CD4-positive, alpha-beta T cell treated with Interleukin-1 beta for 1 hour (primary cell): ENCODE measurements at places on chromosomes 13 and 19.

- DNase-seq = no peak
These were observed 232.0 kb upstream of the SPRY2 start for GRCh38 chr13:80572923-80573316.

DNA sequence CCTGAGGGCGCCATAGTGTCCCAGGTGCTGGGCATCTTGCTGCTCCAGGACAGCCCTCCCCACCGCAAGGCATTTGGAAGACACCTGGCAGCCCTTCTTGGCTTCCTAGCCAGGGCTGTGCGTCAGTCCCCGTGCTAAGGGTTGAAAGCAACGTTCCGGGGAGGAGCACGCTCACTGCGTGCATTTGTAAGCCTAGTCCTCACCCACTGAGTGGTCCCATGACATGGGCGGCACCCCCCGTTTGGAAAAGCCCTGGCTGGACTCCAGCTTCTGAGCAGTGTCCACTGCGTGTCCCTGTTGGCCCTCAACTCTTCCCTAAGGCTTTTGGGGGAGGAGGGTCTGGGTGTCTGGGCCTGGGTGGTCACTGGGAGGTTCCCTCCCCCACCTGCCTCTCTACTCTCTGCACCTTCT is 76.3 kb upstream of the GPR183 start:
- DNase-seq = no peak

DNA sequence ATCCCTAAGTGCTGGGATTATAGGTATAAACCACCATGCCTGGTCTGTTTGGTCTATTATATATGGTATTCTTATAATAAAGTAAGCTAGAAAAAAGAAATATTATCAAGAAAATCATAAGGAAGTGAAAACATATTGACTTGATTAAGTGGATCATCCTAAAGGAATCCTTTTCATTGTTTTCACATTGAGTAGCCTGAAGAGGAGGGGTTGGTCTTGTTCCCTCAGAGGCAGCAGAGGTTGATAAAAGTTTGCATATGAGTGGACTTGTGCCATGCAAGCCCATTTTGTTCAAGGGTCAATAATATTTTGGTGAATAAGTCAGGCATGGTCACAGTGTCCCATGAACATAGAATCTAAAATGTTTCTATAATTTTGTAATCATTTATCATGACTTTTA is 52.7 kb downstream of the ZNF627 start:
- no peak for DNase-seq

DNA sequence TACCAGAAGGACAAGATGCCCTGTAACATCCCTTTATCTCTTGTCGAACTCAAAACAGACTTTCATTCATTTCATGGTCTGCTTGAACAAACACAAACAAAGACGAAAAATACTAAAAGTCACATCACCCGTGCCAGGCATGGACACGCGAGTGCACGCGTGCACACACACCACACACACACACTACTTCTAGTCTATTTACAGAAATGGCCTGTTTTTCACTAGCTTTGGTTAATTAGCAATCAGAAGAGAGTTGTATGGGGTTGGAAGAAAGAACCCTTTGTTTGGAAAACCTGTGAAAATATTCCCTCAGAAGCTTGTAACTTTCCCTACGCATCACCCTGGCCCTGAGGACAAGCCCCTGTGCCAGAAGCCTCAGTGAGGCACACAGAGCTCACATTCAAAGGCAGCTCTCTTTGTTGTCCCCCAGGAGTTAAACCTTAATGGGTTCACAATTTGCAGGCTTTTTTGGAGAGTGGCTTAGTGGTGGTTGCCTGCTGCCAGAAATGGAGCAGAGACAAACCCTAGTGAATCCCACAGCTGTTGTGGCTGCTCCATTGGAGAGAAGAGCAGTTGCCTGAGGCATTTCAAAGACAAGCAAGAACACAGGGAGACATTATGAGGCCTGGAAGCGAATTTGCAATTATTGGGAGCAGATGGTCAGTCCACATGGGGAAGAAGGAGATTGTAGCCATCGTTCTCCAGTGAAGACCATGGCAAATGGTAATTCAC is 55.9 kb downstream of the STARD13 start:
- DNase-seq = no peak

DNA sequence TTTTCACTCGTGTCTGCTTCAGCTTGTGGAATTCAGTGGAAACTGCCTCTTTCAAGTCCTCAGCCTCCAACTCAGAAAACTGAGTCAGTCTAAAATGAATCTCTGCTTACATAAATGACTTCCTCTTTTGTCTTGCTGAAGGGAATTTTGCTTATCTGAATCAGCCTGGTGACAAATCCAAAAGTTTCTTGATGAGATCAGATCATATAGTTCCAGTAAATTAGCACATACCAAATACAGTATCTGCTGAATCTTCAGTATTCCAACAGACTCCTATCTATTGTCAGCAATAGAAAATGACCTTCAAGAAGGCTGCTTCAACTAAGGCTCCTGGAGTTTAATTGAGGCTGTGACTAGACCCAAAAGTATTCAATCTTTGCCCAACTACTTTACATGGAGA is 290.0 kb downstream of the MZT1 start:
- no peak for DNase-seq

DNA sequence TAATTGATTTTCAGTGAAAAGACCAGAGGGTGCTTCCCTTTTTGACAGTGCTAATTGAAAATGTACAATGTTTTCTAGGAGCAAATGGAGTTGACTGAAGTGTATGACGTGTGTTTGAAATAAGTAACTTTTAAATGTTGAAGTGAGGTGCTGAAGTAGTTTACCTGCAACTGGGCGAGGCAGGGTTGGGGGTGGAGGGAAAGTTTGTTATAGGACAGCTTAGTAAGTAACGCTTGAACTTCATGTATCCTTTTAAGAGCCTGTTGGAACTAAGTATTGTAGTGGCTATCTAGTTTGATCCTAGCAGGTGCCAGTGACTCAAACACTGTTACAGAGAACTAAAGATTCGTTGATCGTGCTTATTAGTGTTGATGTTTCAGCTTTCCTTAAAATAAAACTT is 5.9 kb downstream of the SLAIN1 start:
- no peak for DNase-seq
